ENCODE measurements at places on chromosomes 16 and 17. TPM values are rescaled to one million over a fixed set of nuclear protein-coding genes. Genes with fewer than 3 reads are reported as not detected.

DNA sequence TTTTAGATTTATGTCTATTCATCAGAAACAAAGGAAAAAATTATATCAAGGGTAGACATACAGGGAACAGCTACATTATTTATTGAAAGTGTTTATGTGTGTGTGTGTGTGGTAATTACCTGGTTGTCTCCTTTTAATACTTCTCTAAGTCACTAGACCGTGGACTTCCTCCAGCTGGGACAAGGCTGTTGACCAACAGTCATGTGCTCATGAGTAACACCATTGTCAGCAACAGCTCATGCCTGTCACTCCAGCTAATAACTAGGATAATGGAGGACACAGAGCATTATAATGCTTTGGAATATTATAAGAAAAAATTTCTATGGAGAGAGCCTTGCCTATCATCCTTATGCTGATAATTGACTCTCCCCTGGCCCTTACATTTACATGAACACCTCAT is 125.3 kb upstream of the SALL1 start:
- H3K4me1 ChIP-seq, result no peaks in the 10 kb centered on the region
- DNase-seq, result no peak
- H3K36me3 ChIP-seq, result no peaks in the 10 kb centered on the region
- H3K27me3 ChIP-seq, result no peaks in the 10 kb centered on the region
- no peak overlapping the region for H3K27ac ChIP-seq

GRCh38 chr17:82844796-82845162 is 5.0 kb upstream of the ZNF750 start:
- H3K4me3 ChIP-seq, result no peak overlapping the region
- DNase-seq, result no peak
- no peaks in the 10 kb centered on the region for H3K36me3 ChIP-seq
- H3K27me3 ChIP-seq, result no peaks in the 10 kb centered on the region

DNA sequence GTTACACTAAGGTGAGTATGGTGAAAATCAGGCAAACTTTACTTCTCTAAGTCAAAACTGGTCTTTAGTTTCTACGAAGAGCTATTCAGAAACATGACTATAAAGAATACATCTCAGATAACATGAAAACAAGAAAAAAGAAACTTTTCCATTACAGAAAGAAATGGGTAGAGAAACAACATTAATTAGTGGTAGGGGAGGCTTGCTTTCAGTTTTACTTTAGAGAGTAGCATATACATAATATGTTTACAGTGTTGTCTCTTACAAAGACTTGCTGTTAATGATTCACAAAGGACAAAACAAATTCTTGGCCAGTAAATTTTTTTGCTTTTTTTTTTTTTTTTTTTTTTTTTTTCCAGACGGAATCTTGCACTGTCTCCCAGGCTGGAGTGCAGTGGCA is 34.2 kb downstream of the CRLF3 start:
- H3K27ac ChIP-seq, result no peak overlapping the region
- H3K4me1 ChIP-seq, result peaks cover 6% of the 10 kb centered on the region

The MT4 gene
- total RNA-seq, result not detected

- peaks cover 9% of the 10 kb centered on the region for H3K4me1 ChIP-seq
- no peaks in the 10 kb centered on the region for H3K27me3 ChIP-seq
- no peak for DNase-seq
- no peaks in the 10 kb centered on the region for H3K36me3 ChIP-seq
Measured at GRCh38 chr17:64256913-64257807, 5.9 kb downstream of the TEX2 start.

The RPL38 gene
- total RNA-seq, result 4,052 TPM

GRCh38 chr17:17506181-17506741 is 10.1 kb upstream of the RASD1 start:
- H3K36me3 ChIP-seq, result no peaks in the 10 kb centered on the region
- H3K27me3 ChIP-seq, result no peaks in the 10 kb centered on the region
